Foreskin keratinocyte (primary cell): ENCODE measurements at places on chromosomes 7 and 10. TPM values are rescaled to one million over a fixed set of nuclear protein-coding genes. Genes with fewer than 3 reads are reported as not detected.
A peak's percentile ranks its signal among the peaks of the same experiment; 100 is the strongest.

- no peak for DNase-seq
Observed at GRCh38 chr10:60943316-60944057, 498 bp downstream of the RHOBTB1 start.

DNA sequence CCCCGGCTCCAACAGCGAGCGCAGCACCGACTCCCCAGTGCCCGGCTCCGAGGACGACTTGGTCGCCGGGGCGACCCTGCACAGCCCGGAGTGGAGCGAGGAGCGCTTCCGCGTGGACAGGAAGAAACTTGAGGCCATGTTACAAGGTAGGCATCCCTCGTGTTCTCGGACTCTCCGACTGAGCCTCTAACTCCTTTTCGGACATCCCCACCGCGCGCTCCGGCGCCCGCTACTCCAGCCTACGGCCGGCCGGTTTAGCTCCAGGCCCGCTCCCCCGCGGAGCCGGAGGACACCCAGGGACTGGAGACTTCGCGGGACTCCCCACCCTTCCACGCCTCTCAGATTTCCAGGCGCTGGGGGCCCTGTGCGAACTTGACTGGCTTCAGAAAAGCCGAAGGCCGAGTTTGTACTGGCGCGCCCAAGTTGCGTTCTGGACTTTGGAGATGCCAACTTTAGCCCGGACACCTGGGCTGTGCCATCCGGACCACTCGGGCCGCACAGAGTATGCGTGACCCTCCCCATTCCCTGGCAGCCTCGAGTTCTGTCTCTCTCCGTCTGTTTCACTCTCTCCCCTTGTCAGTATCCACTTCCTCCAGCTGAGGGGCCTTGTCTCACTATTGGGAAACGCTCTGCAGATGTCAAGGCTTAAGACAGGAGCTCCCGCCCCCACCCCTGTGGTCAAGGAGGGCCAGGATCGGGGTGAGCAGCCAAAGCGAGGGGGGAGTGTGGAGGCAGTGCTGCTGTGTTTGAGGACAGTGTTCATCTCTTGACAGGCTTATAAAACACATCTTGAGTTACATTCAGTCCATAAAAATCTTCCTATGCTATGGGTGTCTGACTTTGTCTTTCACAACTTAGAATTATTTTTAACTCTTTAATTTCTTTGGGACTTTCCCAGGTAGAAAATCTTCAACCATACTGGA lies 777 bp downstream of the BICC1 start:
- peak; percentile 53 for DNase-seq

DNA sequence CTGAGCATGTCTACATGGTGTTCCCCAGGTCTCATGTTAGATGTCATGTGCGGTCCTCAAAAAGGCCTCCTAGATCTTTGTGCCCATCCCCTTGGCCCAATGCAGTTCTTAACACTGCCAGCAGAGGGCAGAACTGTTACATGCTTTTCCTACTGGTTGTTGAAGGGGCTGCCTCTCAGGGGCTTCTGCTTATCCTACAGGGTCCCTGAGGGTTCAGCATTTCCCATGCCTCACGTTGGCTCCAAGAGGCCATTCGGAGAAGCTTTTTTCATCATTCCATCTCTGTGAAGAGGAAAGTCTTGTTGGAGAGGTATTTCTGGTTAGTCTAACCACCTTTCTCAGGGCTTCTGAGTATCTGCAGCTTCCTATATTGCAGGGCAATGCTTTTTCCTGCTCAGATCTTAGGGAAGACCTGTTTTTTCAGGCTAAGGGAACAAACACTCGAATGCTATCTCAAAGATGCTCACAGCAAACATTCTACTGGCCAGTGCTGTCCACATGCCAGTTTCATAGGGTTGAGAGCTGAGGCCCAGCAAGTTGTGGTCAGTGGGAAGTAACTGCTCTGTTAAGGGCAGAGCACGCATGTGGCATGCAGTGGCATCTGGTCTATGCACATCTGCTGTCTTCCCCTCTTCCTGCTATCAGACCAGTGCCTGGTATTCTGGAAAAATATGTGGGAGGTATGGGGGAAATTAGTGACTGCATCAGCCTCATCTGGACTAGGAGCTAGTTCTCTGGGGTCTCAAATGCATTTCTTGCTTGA lies 31.5 kb downstream of the MBL2 start:
- no peak for DNase-seq

- no peak for DNase-seq
Observed at GRCh38 chr10:74967911-74968666, 141.7 kb downstream of the KAT6B start.

- no peak for DNase-seq
Observed at GRCh38 chr7:100491192-100491578, 7.5 kb downstream of the NYAP1 start.

Gene KLHL7
- 35.7 and 37.6 TPM in 2 replicates for total RNA-seq

Gene TLX1
- total RNA-seq = not detected in 2 replicates

Gene PIK3CG
- not detected in 2 replicates for total RNA-seq

Gene CYP2C19
- total RNA-seq = not detected in 2 replicates

Gene KAZALD1
- 0.27 and 0.32 TPM in 2 replicates for total RNA-seq

Gene GPAM
- 6.7 and 7.4 TPM in 2 replicates for total RNA-seq

Gene SLC18A2
- total RNA-seq = not detected in 2 replicates
